Stimulated activated CD8-positive, alpha-beta memory T cell treated with anti-CD3 and anti-CD28 coated beads, Interleukin-7, amount 100 ng/mL, for 1 hour (primary cell): ENCODE measurements at places on chromosomes 6 and 20.

- no peak for DNase-seq
Observed at GRCh38 chr6:91816335-91816734, 1229.5 kb upstream of the MAP3K7 start.

GRCh38 chr20:19706463-19706862, 51.6 kb upstream of the RIN2 start:
- DNase-seq: no peak

- DNase-seq: no peak
Observed at GRCh38 chr6:147675281-147675680, 166.8 kb downstream of the SAMD5 start.

- DNase-seq: no peak
Observed at GRCh38 chr6:88586371-88587149, 376.9 kb downstream of the RNGTT start.

- peak; percentile 27 for DNase-seq
Observed at GRCh38 chr6:15244620-15245360, 1.1 kb upstream of the JARID2 start.

DNA sequence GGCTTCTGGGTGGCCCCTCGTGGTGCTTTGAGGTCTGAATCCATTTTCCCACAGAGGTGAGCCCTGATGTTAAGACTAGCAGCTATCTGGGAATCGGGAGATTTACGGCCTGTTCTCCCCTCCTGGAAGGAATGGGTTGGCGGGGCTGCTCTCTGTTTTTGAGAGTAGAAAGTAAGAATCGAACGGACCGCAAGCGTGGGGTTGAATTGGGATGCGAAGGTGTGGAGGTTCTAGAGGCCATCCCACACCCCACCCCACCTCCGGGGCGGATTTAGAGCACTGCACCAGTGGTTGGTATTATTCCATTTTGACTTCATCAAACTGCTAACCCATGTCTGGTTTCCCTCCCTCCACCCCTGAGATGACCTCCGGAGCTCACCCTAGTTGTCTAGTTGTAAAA, 11.5 kb downstream of the PYGB start:
- DNase-seq: no peak

DNA sequence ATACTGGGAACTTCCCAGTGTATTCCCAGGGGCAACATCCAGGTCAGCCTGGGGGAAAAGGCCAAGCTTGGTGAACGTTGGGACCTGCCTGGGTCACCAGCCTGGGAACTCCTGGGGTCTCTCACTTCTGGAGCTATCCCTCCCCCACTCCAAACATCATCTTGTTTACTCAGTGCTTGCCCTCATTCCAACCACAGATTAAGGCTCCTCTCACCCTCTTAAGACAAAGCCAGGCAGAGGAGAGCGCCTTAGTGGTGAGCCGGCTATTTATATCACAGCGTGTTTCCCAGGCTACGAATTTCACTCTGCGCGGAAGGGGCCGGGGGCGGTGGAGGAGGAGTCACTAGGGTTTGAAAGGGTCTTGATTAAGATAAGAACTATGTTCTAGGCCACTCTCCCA, 12.1 kb downstream of the PRPH2 start:
- DNase-seq: no peak

- no peak for DNase-seq
Observed at GRCh38 chr6:74115674-74116073, 419.7 kb downstream of the CD109 start.

GRCh38 chr6:148831064-148831463, 84.2 kb downstream of the UST start:
- peak; percentile 1 for DNase-seq

- DNase-seq: no peak
Observed at GRCh38 chr20:5848711-5849505, 98.7 kb downstream of the SHLD1 start.

DNA sequence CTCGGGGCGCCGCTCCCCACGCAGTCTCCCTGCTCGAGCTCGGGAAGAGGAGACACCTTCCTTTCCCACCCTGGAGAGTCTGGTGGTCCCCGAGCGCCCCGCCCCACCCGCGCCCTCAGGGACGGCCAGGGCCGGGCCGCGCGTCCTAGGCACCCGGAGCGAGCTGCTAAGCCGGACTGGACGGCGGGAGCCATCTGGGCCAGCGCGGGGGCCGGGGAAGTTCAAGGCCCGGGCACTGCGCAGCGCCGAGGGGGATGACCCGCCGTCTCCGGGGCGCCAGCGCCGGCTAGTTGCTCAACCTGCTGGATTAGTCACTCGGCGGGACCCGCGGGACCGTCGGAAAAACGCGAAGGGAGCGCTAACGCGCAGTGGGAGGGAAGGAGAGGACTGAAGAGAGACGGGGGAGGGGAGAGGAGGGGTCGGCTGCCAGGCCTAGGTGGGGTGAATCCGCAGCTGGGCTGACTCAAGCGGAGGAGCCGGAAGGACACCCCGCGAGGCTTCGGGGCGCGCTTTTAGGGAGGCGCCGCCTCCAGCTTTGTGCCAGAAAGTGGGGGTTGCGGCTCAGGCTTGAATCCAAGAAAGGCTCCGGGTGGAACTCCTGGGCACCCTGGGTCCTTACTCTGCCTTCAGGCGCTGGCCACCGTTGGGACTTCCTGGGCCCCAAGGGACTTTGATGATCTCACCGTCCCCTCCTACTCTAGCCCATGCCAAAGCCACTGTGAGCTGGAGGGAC, 75.7 kb upstream of the FOXP4 start:
- no peak for DNase-seq

DNA sequence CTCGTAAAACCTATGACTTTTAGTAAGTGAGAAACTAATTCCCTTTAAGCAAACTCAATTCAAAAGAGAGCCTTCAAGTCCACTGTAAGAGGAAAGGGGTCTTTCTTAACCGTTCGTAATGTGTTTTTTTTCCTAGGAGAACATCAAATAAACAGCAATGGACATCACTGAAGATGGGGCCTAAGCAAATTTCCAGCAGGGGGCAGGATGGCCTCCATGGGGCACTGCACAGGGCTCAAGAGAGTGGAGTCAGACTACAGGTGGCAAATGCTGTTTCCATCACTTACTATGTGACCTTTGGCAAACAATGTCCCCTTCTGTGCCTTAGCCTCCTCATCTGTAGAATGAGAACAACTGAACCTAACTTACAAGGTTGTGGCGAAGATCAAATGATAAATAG, 88.7 kb downstream of the ARHGAP18 start:
- DNase-seq: no peak

DNA sequence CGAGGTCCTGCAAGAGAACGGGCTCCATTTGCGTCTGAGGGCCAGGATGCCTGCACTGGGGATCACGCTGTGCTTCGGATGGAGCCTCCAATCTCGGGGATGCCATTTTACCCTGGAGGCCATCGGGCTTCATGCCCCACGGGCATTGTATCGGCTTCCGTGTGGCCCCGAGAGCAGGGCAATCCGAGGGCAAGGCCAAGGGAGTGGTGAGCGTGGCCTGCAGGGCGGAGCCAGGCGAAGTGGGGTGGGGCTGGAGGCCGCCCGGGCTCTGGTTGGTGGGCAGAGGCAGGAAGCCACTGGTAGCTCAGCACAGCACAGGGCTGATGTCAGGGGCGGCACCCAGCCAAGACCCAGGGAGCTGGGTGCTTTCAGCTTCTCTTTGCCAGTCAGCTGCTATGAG, 57.5 kb upstream of the BHLHE23 start:
- no peak for DNase-seq

- no peak for DNase-seq
Observed at GRCh38 chr6:25959890-25960536, 2.6 kb upstream of the TRIM38 start.

- DNase-seq: no peak
Observed at GRCh38 chr20:50557549-50558134, 47.5 kb downstream of the PTPN1 start.

DNA sequence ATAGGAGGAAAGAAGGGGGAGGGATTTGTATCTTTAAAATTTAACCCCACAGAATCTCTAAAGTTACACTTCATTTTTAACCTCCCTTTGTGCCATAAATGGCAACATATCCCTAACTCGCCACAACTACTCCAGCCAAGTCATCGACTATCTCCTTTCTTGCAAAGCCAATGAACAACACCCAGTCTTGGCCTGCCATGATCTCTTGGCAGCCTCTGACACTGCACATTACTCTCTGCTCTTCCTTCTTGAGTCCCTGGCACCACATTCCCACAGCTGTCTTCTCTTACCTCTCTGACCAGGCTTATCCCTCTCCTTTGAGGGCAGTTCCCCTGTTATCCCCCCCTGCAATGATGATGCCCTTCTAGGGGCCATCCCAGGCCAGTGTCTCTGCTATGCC, 42.5 kb downstream of the MBOAT1 start:
- no peak for DNase-seq

DNA sequence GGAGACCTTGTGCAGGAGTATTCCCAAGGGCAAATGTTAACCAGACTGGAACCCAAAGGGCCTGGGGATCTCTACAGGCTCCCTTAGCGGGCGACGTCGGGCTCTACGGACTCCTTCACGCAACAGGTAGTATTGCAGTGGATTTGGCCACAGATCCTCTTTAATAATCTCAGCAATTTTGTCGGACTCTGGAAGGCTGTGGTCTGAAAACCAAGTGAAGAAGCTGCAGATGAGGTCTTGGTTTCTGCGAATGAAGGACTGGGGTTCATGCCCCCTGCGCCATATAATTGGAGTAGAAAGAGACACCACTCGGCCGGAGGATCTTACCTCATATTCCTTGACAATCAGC, 1.3 kb downstream of the TSPYL1 start:
- DNase-seq: no peak

GRCh38 chr20:57451431-57451794, 60.2 kb downstream of the RBM38 start:
- DNase-seq: no peak

DNA sequence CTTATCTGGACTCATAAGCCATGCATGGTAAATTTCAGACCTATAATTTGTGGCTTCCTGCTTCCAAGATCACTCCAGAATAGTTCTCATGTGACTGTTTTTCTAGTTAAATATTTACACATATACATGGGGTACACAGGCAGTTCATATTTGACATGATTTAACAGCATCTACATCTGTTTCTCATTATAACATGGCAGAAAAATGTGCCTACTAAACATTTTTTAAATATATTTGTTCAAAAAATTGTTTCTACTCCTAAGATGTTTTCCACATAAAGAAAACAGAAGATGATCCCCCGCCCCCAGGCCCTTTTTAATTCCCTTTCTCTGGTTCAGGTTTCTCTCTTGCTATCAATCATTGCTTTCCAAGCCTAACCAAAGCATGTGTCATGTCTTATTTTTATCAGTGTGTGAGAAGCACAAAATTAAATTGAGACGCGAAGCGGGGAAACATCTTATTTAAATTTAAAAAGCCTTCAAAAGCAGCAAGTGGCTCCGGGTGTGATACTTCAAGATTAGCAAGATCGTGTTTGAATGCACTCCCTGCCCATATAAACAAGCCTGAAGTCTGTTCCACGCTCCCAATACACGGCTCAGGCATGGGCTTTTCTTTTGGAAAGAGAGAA, 37.3 kb downstream of the IPCEF1 start:
- no peak for DNase-seq

- DNase-seq: no peak
Observed at GRCh38 chr6:152458648-152459644, 178.2 kb downstream of the SYNE1 start.

DNA sequence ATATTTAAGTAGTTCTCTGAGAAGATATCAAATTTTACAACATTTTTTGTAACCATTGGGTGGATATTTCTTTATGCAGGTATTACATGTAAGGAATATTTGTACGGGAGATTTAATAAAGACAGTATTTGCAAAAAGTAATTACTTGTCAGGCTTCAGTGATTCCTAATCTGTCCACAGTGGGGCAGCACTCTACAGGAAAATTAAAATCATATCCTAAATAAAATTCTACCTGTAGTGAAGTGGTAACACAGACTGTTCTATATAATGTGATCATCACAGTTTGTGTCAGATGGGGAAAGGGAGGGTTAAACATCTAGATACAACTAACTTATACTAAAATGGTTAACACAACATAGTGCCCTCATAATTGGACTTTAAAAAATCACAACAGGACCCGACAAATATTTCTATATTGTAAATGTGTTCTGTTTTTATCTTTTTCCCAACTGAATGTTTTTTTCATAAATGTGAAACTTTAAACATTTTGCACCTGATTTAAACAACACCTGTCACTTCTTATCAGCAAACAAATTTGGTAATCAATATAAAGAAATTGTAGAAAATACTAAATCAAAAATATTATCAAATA, 145.6 kb upstream of the MANEA start:
- peak; percentile 13 for DNase-seq

DNA sequence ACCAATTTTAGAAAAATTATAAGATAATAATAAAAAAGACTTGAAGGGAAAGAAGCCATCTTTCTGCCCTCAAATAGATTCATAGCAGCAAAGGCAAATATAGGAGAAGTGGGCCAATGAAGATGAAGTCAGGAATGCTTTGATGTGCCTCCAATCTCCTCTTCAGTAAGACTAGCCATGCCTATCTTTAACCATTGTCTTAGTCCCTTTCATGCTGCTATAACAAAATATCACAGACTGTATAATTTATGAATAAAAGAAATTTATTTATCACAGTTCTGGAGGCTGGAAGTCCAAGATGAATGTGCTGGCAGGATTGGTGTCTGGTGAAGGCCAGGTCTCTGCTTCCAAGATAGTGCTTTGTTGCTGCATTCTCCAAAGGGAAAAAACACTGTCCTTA, 18.8 kb upstream of the SLC17A3 start:
- no peak for DNase-seq

GRCh38 chr20:47688385-47689381, 96.6 kb downstream of the SULF2 start:
- no peak for DNase-seq

DNA sequence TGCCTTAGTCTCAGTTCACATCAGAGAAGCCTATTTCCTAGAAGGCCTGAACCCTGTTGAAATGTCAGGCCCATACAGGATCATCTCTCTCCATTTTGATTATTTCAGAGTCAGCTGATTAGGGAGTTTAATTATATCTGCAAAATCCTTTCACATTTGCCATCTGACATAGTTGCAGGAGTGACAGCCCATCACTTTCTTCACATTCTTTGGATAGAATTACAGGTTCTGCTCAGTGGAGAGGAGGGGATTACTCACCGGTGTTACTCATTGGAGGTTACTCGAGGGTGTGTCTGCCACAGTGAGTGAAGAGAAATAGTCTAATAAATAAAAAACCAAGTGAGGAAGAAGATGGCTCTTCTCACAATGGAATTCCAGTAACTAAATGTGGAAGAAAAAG, 216.8 kb downstream of the TMEM242 start:
- DNase-seq: no peak

- no peak for DNase-seq
Observed at GRCh38 chr20:38283236-38283635, 20.7 kb upstream of the BPI start.

GRCh38 chr20:16583474-16583873, 10.2 kb upstream of the KIF16B start:
- DNase-seq: no peak

GRCh38 chr6:103277936-103278335, 1581.8 kb downstream of the HACE1 start:
- no peak for DNase-seq

DNA sequence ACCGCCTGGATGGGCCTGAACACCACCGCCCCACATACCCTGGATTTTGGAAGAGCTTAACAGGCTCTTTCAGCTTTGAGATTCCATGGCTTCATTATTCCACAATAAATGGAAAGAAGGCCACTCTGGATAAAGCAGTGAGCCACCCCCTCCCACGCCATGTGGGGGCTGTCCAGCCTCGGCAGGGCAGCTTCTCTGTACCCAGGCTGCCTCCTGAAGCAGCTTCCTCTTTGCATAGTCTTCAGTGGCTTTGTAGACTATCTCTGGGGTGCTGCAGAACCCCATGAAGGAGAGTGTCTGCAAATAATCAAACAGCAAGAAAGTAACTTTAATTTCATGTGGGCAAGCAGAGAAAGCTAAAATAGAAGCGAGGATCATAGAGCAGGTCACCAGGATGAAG, 96.6 kb upstream of the NXT1 start:
- no peak for DNase-seq

- no peak for DNase-seq
Observed at GRCh38 chr6:118283766-118284165, 264.3 kb upstream of the PLN start.
